Activated gamma-delta T cell (primary cell): ENCODE measurements at places on chromosomes 2 and 18.

- DNase-seq, result no peak
Observed at GRCh38 chr2:189505492-189505891, 64.2 kb downstream of the WDR75 start.

DNA sequence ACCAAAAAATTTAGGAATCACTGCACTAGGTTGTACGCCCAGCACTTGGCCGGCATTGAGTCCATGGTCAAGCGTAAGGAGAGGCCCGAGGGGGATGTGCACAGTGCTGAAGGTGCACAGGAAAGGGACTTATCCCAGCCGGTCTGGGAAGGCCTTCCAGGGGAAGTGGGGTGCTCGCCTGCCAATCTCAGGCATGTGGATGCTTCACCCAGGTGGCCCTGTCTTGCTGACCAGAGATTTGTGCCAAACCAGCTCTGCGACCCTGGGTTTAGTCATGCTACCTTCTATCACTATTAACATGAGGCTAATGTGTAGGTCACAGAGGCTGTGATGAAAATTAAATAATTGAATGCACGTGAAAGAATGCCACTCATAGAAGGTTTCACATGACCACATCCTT is 1.7 kb upstream of the ITM2C start:
- no peak for DNase-seq

GRCh38 chr2:85002534-85002933 is 31.6 kb downstream of the KCMF1 start:
- DNase-seq, result no peak

DNA sequence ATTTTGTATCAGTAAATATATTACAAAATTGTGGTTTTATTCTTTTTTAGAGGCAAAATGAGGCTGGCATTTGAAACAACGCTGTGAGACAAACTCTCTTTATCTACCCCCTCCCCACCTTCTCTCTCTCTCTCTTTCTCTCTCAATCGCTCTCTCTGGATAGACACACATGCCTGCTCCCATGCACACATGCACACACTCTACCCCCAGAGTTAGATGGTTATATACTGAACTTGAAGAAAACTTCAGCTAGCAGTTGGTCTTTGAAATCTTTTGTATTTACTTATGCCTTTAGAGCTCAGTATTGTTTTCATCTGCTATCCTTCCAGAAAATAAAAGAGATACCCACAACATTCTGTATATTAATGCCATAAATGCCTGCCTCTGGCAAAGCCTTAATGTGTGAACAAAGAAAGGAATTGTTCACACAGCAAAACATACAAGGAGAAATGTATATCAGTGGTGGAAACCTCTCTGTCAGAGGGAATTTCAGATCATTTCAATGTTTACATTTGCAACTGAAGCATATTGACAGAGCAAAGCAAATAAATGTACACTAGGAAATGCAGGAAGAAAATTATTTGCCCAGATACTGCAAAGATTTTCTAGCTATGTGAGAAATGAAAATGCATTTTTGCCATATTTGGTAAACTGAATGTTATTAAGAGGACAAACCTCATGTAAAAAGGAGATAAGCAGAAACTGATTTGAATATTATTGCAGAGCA is 217.0 kb upstream of the UBE2E3 start:
- no peak for DNase-seq

DNA sequence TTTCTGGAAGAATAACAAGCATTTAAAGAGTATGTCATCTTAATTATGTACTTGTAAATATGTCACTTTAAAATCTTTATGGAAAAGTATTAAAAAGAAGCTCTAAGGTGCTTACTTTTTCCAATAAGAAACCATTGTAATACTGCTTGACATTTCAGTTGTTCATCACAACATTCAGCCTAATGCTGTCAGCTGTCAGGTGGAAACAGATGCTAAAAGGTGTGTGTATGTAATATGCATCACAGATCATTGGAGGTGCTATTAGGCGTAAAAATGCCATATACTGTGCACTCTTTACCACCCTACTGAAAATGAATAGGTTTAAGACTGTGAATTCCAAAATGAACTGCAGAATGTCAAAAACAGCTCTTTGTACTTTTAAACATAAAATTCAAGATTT is 40.3 kb downstream of the METTL8 start:
- no peak for DNase-seq
